ENCODE measurements at places on chromosomes 6 and 20. TPM values are rescaled to one million over a fixed set of nuclear protein-coding genes. Genes with fewer than 3 reads are reported as not detected.

LY6G6D gene
- not detected for polyA plus RNA-seq

- no peak for DNase-seq
Measured at GRCh38 chr6:123309130-123309529, 313.1 kb downstream of the CLVS2 start.

DNA sequence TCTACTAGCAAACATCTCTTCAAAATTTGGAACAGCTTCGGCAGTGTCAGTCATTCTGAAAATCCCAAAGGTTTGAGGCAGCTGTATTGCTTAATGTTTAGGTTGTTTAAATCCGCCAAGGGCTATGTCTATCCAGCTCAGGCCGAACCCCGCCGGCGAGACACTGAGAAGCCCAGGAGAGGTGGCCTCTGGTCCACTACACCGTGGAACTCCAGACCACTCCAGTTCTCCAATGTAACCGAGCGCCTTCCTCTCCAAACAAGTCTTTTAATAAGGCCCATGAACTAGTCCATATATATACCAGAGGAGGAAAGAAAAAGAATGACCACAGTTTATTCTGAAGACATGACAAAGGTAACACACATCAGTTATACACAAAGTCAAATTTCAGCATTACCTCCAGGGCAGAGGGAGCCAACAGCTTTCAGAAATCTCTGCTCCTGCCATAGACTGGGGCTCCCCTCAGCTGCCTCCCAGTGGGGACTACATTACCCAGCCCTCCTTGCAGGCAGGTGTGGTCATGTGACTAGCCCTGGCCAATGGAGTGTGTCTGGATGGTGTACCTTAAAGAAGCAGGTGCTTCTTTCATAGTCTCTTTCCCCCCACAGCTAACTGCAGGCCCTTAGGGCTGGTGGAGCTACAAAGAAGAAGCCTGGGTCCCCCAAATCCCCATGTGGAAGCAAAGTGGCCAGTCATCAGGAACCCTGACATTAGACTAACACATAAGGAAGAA lies at the start of gene RAMACL:
RAMACL (minus strand) TSS at position 255 of the 733 bp plus-strand sequence; CDS start at position 54, 201 bp downstream.
- DNase-seq = no peak

DNA sequence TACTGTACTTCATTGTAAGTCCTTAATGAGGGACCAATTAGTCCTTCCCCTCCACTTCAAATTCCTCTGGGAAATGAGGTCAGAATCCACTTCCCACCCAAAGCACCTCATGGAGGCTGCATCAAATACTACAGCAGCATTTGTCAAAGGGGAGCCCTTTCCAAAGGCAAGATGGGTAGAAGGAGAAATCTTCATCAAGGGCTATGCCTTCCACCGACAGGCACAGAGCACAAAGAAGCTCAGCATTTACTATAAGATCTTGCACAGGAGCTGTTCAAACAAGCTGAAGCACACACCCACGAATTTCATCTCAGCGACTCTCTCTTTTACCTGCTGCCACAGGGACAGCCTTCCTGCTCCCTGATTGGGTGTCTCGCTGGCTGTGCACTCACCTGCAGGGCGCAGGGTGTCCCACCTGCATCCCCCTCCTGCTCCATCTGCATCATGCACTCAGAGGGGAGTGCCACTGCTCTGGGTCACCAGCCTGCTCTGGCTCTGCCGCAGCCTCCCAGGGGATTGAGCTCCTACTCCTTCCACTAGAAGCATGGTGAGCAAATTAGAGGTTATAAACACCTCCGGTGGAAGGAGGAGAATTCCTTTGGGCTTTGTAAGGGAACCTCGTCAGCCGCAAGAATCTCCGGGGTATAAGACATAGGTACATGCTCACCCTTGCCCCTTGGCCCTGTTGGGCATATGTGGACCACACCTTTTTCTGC lies 164.5 kb downstream of the ATXN1 start:
- DNase-seq = no peak

Measured in heart right ventricle (tissue), 16 donors.